ENCODE measurements at places on chromosomes 11 and 22. TPM values are rescaled to one million over a fixed set of nuclear protein-coding genes. Genes with fewer than 3 reads are reported as not detected.

SMTNL1 gene
- not detected for total RNA-seq

SERPING1 gene
- 471 TPM for total RNA-seq

MIOX gene
- not detected for total RNA-seq

TYMP gene
- 151 TPM for total RNA-seq

RASSF7 gene
- total RNA-seq: 71.5 TPM

Measured in lower lobe of right lung (tissue), 2 donors.